Right cardiac atrium (tissue), 5 donors: ENCODE measurements at places on chromosomes 5 and 9.

DNA sequence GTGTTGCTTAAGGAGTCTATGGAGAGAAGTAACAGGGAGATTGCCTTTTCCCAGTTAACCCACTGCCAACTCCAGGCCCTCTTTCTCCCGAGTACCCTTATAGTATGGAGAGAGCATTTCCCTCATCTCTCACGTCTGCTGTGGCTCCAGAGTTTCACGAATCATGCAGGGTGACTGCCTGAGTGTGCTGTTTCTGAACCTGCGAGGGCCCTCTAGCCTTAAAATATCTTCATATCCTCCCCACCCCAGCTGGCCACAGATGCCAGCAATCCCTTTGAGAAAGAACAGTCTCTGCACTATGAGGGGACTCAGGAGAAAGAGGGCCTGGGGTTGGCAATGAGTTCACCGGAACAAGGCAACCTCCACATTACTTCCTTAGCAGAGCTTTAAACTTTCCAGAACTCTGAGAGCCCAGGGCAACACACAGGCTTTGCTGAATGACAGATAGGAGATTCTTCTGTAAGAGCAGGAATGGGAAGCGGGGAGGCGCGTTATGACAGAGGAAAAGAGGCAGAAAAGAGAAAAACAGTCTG lies 81.6 kb upstream of the ANKH start:
- no peak for DNase-seq

- no peak for DNase-seq
Observed at GRCh38 chr5:74507370-74508005, 133.0 kb downstream of the ENC1 start.

- no peak for DNase-seq
Observed at GRCh38 chr9:86022687-86023266, 76.6 kb downstream of the GOLM1 start.

DNA sequence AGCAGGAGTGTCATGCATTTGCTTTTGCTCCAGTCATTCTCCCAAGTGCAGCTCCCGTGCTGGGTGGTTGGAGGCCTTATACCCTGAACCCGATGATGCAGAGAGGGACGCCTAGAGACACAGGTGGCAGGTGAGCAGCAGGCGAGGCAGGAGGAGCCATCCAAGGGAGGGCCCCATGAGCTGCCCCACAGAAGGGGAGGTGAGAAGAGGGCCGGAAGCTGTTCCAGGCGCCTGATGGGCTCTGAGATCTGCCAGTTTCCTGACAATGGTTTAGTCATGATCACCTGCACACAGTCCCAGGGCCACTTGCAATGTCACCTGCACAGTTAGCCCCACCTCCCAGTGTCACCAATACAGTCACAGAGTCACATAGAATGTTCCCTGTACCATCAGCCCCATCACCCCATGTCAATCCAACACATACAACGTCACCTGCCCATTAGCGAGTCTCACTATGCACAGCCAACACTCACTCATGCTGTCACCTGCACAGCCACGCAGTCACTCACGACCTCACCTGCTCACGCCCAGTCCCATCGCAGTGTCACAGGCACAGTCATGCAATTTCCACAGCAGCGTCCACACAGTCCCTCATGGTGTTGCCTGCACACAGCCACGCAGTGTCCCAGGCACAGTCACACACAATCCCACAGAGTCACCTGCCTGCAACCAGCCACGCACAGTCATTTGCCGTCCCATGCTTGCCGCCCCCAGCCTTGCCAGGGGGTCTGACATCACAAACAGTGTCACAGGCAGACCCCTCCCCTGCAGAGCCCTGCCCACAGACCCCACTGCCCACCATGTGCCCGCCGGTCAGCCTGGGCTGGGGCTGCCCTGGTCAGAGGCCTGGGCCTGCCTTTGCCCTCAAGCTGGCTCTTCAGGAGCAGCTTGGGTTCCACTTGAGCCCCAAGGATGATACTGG lies 113.4 kb downstream of the LHX2 start:
- DNase-seq: no peak

- no peak for DNase-seq
Observed at GRCh38 chr5:114435885-114436299, 74.0 kb downstream of the KCNN2 start.
